Stimulated activated CD8-positive, alpha-beta memory T cell treated with anti-CD3 and anti-CD28 coated beads, Interleukin-2, amount 100 ng/mL, for 48 hours (primary cell): ENCODE measurements at places on chromosomes 2 and 18.

DNA sequence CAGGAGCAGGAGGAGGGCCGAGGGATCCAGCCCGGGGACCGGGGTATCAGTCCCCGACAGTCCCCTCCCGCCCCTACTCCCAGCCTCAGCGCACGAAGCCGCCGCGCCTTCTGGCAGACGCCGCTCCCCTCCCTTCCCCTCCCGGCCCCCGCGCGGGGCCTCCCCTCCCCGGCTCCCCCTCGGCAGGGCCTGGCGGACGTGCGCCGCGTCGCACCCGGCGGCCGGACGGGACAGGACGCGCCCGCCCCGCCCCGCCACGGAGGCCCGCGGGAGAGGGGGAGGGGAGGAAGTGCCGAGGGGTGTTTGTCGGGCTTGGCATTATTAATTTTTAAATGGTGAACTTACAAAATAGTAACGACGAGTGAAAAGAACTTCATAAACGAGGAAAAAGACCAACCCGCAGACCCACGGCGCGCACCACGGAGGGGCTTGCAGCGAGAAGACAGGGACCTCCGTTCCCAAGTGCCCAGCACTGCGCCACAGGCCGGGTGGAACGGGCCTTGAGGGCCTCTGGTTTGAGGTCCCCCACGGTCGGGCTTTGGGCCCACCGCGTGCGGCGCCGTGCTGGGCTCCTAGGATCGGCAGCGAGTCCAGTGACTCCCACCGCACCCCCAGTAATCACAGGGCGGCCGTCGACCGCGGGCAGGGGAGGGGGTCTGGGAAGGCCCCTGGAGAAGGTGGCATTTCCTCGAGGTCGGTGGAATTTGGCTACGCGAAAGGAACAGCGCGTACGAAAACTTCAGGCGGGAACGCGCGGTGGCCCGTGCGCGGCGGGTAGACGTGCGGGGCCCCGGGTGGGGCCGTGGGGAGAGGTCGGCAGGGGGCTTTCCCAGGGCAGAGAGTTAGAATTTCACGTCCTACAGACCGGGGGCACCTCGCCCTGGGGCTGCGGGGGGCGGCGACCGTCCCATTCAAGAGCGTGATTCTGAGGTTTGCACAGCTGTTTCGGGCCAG is 954 bp upstream of the CTDSP1 start:
- no peak for DNase-seq

DNA sequence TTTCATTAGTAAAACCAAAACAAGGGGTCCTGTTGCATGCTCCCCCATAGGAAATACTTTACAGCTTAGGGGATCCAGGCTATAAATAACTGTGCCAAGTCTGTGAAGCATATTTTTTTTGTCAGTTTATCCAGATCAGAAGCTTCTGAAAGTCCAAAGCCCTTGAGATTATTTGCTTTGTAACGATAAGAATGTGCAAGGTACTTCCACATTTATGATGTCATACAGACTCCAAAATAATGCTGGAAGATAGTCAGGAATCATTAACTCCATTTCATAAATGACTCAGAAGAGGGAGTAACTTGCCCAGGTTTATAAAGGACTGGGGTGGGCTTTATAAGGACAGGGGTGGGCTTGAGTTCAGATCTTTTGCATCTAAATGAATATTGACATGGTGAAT is 29.3 kb downstream of the RDH14 start:
- DNase-seq: no peak

- DNase-seq: no peak
These were observed 499.9 kb upstream of the SPHKAP start for GRCh38 chr2:228681426-228681825.

DNA sequence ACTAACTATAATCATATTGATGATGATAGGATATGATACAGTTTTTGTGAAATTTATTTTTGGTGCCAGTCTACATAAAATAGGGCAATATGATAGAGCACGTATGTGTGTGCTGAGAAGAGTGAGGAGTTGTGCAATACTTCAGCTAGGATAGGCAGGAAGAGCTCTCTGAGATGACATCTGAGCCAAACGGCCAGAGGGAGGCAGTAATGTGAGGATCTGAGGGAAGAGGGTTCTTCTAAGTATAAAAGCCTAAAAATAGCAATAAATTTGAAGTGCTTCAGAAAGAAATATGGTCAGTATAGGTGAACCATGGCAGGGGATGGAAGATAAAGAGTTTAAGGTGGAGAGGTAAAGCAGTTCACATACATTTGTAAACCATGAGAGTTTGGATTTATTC is 102.5 kb downstream of the OLA1 start:
- DNase-seq: no peak

DNA sequence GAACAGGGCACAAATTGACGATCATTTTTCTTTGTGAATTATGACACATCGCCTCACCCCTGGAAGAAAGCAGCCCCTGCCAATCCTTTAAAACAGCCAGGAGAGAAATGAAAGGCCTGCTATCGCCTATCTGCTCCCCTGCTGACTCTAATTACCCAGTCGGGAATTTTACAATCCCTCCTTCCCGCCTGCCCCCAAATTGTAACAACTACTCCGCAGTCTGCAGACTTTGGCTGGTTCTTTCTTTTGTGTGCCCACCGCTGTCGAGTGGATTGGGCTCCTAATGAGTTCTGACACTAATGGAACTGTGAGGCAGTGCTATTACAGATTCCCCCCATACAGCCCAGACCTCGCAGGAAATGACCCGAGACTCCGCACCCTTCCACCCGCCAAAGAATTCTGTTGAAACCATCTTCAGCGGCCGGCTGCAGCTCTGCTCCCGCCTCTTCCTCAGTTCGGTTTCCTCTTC is 281.2 kb upstream of the PARD3B start:
- no peak for DNase-seq

DNA sequence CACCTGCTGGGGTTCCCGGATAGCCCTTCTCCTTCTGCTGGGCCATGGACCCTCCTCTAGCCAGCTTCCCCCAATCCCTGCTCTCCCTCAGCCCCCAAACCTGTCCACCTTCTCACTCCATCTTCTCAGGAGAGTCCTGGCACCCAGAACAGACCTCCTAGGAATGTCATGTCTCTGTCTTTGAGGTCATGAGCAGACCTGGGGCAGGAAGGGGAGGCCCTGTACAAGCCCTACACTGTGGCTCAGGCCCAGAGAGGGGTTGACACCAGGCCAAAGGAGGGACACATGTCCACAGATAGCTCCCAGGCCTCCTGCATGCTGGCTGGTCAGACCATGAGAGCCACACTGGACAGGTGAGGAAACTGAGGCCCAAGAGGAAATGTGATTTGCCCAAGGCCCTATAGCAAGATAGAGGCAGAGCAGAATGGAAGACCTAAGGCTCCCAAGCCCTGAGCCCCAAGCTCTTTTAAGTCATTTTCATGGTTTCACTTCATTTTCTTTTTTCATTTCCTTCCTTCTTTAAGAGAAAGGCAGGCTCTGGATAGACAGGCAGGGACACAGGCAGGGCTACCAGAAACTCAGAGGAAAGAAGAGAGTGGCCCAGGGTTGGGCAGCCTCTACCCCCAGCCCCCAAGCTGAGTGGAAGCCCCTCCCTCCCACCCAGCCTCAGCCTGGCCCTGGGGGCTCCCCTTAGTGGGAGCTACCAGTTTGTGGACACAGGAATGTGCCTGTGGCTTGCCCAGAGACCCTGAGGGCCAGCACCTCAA is 159.7 kb downstream of the SMAD7 start:
- DNase-seq: no peak
